ENCODE measurements at places on chromosomes 16 and 17. TPM values are rescaled to one million over a fixed set of nuclear protein-coding genes. Genes with fewer than 3 reads are reported as not detected.

Gene SHISA6
- total RNA-seq, result 0.26 TPM

- DNase-seq, result no peak
Observed at GRCh38 chr17:39134878-39135277, 16.6 kb downstream of the PLXDC1 start.

Gene SCIMP
- 3.1 TPM for total RNA-seq

Gene CPHXL
- total RNA-seq, result not detected

Gene PITPNM3
- 3.4 TPM for total RNA-seq

Gene TBC1D26
- not detected for total RNA-seq

GRCh38 chr16:69924041-69924775, 26.9 kb upstream of the CLEC18A start:
- no peak for DNase-seq

DNA sequence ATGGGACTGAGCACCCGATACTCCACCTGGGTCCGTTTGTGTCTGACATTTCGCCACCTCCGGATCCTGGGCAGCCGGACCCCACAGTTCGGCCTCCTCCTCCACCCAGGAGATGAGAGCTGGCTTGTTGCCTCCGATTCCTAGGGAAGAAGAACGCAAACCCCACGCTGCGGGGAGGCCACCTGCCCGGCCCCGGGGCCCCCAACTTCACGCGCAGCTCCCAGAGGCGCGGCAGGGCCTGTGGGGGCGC, 542 bp downstream of the ZNF764 start:
- DNase-seq, result no peak

DNA sequence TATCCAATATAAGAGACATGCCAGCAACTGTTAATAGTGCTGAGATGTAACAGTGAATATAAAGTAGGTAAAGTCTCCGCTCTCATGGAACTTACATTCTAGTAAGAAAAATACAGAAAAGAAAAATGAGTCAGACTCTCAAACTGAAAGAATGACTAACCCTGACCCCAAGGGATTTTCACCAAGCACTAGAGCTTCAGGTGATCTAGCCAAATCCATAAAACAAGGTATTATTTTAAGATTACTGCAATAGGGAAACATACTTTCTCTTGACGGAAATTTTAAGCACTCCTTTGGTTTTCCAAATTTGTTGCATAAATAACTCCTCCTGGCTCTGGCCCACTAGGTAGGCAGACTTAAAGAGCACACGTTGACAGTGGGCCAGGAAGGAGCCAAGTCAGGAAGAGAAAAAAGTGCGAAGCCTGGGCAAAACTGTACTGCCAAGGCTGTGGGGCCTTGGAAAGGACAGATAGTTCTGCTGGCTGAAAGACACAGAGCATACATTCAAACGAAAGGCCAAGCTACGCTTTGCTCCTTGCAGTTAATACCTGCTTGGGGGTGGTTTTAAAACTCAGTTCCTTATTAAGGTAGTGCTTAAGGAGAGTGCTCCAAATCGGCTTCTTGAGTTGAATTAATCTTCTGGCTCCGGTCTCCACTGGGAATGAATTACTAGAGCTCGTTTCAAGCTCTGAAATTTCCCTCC, 1.4 kb downstream of the GOT2 start:
- no peak for DNase-seq

Gene SPNS3
- total RNA-seq, result 0.42 TPM

DNA sequence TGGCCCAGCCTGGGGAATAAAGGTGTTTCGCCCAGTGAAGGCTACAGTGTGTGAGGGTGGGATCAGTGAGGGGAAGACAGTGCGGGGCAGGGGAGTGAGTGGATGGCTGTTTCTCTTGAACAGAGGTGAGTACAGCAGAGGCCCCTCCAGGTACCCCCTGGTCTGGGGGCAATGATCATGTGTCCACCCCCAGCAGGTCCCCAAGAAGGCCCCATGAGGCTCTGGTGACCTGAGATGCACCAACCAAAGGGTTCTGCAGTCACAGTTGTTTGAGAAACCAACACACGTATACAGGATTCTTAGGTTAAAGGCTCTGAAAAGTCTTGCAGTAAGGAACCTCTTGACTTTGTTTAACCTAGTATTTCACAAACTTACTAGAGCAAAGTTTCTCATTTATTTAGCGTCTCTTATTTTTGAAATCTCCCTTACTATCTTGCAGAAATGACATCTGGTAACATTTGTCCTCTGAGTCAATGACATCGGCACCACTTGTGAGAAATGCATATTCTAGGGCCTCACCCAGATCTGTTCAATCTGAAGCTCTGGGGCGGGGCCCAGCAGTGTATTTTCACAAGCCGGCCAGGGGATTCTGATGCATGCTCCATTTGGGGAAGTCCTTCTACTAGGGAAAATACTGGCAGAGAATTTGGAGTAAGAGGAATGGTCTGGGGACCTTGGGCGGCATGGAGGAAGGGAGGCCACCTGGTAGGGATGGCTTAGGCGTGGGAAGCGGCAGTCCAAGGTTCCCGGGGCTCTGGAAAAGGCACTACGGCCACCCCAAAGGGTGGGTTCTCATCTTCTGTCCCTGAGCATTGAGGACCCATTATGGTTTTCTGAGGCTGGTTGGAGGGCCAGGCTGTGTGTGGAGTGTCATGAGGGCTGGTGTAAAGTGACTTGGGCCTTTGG, 217.3 kb downstream of the NTN1 start:
- DNase-seq, result no peak

DNA sequence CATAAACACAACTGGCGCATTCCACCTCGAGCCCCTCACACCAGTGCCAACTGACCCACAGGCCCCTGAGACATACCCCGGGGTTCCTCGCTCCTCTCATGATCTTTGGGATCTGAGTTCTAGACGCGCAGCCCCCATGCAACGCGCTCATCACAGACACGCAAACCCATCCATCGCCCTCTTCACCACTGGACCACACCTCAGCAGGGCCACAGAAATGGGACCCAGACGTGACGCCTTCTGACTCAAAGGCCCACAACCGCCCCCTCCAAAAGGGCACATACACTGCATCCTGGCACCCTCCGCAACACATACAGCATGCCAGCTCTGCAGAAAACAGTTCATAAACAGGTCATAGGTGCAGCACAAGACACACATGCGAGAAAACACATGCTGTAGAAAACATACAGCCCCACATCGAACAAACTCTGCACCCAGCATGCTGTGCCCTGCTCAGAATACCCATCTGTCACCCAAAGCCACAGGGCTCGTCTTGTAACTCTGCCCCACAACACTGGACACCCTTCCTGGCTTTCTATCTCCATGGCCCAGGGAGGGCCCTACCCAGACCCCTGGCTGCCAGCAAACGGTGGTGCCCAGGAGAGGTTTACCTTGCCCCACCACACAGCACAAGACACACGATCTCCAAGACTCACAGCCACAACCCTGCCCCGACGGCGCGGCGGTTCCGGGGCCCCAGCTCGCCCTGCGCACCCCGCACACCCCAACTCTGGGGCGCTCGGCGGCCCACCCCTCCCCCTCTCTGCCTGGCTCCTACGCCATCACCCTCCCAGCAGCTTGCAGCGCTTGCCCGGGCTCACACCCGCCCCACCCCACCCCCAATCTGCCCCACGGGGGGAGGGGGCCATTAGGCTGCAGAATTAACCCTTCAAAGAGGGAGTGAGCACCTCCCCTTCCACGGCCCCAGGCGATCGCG, 887 bp downstream of the ZBTB4 start:
- peak; percentile 58 for DNase-seq

GRCh38 chr17:44807817-44808155, 22.3 kb downstream of the GJC1 start:
- DNase-seq, result no peak

Gene VPS9D1
- 11.6 TPM for total RNA-seq

GRCh38 chr17:29060475-29060874, 17.5 kb downstream of the PIPOX start:
- DNase-seq, result no peak

Gene GALR2
- total RNA-seq, result not detected

Gene CCL3
- 1.1 TPM for total RNA-seq

- no peak for DNase-seq
Observed at GRCh38 chr17:29195465-29196081, 15.4 kb upstream of the MYO18A start.

GRCh38 chr17:30000755-30001257, 59.4 kb downstream of the EFCAB5 start:
- DNase-seq, result no peak

- DNase-seq, result no peak
Observed at GRCh38 chr17:56681561-56682266, 88.2 kb downstream of the NOG start.

DNA sequence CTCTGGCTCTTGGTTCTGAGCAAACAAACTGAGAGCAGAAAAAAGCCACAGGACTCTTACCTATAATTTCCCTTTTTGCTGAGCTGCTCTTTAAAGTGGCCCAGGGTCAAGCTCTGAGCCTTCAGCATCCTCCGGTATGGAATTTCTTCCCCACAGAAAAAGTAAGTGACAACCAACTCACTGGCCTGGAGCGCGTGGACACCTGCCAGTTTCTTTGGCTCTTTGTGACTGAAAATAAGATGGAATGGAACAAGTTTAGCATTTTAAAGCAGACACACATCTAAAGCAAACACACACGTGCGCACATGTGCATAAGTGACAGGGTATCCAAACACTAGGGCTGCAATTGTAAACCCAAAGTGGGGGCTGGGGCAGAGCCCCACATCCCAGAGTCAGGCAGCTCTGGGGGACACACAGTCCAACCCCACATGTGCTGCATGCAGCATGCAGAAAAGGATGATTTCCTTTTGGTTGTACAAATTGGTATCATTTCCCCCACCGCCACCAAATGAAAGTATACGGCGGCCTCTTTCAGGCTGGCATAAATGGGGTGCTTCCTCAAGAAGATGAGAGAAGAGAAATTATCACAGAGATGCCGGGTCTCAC, 27.5 kb downstream of the AXIN2 start:
- no peak for DNase-seq

- DNase-seq, result no peak
Observed at GRCh38 chr16:63496282-63496681, 1460.0 kb upstream of the CDH8 start.

DNA sequence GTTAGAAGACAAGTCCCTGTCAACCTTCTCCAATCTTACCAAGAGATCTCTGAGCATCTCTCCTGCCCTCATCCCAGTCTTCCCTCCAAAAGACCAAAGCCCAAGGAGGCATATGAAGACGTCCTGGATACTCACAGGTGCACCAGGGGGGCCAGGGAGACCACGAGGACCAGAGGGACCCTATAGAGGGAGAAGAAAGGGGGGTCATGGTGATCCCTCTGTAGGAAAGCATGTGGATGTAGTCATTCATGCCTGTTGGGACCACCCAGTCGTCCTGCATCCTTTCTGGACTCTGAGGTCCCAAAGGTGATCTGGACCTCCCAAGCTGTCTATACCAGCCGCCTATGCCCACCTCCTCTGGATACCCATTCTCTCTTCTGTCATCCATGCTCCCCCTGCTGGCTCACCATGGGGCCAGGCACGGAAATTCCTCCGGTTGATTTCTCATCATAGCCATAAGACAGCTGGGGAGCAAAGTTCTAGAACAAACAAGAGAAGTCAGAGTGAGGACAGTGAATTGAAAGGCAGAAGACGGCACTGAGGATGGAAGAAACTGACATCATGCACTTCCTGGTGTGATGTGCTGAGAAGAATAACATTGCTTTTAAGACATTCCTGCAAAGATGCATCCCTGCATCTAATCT, 3.3 kb downstream of the COL1A1 start:
- peak; percentile 68 for DNase-seq

Gene ADGRG3
- total RNA-seq, result 0.97 TPM

All from left cardiac atrium (tissue), 4 donors.